ENCODE measurements at places on chromosomes 3 and 15.
A peak's percentile ranks its signal among the peaks of the same experiment; 100 is the strongest.

GRCh38 chr15:61764141-61764540 lies 296.1 kb downstream of the VPS13C start:
- DNase-seq, result no peak

DNA sequence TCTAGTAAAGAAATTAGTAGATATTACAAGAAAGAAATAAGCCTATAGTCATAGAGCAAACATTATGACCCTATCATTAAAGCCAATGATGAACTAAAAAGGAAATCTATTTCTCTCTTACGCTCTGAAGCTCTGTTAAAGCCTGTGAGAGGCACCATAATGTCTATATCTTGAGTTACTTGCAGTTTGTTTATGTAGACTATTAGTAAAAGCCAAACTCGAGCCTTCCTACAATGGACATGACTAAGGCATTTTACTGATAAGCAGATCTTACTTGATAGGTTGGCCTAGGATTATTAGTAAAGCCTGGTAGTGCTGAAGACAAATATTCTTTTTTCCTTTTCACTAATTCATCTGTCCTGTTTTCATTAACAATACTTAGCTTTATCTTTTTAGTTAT lies 32.7 kb downstream of the LRRC3B start:
- no peak for DNase-seq

DNA sequence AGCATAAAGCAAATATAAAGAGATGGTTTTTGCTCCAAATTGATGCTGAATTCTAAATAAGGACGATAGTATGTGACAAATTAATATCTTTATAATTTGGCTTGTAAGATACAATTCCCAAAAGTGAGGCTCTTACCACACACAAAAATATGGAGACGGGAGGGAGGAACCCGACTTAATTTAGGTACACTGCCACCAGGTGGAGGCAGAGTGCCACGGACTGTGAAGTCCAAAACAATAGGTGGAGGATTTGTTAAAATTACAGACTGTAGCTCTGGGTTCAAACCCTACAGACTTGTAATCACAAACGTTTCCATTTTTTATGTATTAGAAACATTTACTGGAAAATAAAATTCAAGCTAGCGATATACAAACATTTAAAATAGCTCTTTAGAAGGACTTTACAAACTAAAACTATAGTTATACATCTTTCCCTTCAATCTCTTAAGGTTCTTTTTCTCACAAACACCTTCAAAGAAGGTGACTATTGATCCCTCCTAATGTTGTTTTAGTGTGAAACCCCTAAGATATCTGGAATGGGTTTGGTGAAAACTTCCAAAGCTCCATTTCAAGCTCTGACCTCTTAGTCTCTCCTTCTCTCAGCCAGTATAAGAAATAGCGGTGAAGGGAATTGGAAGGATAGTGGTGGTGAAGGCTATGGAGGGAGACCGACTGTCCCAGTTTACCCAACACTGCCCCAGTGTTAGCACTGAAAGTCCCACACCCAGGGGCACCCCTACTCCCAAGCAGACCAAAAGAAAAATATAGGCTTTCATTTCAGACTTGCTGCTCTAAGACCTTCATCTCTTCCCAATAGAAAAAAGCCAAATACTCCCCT lies 89.7 kb downstream of the AQP9 start:
- peak; percentile 79 for DNase-seq

- no peak for DNase-seq
These were observed 11.7 kb downstream of the LRRFIP2 start for GRCh38 chr3:37162501-37163245.

DNA sequence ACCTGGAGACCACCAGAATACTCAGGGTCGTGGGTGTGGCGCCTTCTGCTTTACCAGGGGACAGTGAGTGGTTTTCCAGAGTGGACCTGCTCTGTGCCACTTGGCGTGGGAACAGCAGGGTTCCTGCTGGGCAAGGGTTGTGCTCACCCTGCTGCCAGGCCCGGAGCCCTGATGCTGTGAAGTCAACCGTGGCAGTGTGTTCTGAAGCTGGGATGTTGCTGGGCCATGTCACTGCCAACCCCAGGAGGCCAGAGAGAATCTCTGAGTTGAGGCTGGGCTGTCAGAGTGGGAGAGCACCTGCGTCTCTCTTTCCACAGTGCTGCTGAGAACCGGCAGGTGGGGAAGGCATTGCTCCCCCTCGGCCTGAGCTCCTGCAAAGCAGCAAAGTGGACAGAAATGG lies 48.7 kb downstream of the FBLN2 start:
- DNase-seq, result no peak

DNA sequence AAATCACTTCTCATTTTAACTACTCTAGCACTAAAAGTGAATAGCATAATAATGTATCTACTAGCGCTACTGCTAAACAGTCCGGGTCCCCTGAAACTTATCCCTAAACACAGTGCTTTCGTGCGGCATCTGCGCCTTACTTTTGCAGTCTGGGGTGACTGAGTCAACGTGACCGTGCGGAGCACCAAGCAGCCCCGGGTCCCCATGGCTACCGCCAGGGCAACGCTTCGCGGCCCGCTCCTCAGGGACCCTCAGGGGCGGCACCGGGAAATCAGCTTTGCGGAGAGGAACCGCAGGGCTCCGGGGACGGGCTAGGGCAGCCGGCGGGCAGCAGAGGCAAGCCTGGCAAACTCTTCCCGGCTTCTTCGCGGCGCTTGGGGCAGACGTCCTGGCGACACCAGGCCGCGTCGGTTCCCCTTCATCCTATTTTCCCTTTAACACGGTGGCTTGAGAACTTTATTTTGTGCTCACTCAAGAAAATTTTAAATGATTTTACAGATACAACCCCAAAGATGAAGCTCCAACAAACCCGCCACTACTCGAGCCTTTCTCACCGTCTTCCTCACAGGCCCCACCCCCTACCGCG lies 757 bp upstream of the DIPK2A start:
- peak; percentile 58 for DNase-seq

DNA sequence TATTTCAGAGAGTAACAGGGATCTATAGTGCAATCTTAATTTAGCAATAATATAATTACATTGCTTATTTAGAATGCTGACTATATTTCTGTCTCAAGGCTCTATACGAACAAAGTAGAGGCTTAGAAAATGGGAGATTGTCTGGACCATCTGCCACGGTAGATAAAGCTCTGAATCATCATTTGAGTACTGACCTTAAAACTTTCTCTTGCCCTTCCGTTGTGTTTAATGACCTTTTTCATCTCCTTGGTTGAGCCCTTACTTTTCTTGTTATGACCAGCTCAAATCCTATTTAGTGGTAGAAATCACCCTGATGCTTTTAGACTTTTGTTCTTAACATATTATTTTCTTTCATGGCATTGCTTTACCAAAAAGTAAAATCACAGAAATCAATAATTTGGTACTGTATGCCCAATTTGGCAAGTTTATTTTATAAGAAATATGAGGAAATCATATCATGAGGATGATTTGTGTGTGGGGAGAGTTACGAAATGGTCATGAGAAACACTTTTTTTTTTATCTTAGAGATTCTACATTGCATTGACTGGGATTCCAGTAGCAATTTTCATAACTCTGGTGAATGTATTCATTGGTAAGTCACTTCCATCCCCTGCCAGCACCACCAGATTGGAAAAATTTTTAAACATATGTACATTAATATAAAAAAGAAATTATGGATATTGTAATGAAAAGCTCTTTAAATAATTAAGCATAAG lies 11.0 kb downstream of the NDUFB5 start:
- DNase-seq, result no peak

DNA sequence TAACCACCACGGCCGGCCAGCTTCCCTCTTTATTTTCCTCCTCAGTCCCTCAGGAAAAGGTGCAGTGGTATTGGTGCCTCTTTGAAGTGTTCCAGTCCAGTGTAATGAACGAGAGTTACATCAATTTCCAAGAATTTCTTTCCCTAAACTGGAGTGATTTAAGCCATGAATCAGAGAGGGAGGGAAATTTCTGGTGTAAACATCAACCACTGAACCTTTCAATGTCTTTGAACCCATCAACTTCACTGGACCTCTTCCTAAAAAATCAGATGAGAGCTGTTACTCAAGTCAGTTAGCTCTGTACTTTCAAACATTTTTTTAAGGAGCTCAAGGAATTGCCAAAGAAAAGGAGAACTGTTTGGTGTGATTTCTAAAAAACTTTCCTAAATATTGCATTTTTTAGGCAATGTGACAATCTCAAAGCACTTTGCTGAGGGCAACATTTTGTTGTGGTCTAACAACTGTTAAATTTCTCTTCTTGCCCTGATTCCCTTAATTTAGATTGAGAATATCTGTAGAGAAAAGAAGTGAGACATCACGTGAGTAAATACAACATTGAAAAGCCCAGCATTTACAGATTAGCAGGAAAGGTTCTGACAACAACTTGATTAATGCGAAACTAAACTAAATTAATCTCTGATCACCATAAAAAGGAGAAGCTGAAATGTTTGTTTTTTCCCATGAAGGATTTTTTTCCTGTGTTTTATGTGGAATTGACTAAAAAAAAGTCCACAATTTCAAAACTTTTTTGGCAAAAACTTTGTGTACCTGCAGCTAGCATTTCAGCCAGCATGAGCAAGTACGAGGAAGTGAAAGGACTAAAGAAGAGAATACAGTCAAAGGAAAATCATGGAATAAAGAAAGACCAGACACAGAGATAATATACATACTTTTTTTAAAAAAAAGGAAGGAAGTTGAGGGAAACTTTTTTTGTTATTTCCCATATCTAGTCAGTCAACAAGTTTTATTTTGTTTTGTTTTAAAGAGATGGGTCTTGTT lies 9.1 kb upstream of the DAZL start:
- no peak for DNase-seq

- no peak for DNase-seq
These were observed 155.4 kb downstream of the TP63 start for GRCh38 chr3:189786479-189787064.

Measured in stimulated activated CD4-positive, alpha-beta T cell treated with anti-CD3 and anti-CD28 coated beads, Interleukin-2, amount 100 ng/mL, for 24 hours (primary cell).